Right forelimb (tissue), 1 donor: ENCODE measurements at places on chromosomes 3 and 15.

- no peak for DNase-seq
These were observed 19.1 kb upstream of the FSIP1 start for GRCh38 chr15:39801641-39802309.

- DNase-seq, result no peak
These were observed 21.2 kb downstream of the ZNF35 start for GRCh38 chr3:44669760-44670159.

DNA sequence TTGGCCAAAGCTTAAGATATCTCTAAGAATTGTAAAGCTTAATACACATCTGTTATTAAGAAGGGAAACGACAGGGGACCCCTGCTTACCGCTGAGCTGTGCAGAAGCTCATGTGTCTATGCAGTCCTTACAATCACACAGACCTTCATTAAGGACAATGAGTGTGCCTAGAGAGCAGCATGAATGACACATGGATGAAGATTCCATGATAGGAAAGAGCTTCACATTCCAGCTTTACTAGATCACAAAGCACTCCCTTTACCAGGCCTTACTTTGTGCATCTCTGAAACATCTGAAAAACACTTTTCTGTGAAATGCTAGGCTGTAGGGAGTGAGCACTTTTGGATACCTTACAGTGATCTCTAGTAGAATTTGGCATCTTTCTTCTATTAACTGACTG lies 32.0 kb downstream of the RNF168 start:
- DNase-seq, result no peak

DNA sequence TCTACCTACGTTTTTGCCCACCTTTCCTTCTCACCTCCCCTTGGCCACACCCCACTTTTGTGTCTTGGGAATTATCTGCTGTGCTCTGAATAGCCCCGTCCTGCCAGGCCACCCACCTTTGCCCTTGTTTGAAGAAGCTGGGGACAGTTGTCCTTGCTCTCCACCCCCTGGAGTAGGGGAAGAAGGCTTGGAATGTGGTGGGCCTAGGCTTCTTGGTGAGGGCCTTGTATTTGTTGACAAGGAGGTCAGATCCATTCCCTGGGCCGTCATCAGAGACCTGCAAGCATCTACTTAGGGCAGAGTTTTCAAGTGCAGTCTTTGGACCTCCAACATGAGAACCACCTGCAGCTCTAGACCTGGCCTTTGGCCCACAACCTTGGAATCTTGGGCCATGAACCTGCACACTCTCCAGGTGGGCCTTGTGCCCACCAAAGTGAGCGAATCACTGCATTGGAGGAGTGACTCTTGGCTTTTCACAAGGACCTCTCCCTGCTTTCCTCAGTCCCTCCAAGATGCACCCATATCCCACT lies 160.6 kb downstream of the APBA2 start:
- no peak for DNase-seq
